Heart left ventricle (tissue), 16 donors: ENCODE measurements at places on chromosomes 4 and X.

DNA sequence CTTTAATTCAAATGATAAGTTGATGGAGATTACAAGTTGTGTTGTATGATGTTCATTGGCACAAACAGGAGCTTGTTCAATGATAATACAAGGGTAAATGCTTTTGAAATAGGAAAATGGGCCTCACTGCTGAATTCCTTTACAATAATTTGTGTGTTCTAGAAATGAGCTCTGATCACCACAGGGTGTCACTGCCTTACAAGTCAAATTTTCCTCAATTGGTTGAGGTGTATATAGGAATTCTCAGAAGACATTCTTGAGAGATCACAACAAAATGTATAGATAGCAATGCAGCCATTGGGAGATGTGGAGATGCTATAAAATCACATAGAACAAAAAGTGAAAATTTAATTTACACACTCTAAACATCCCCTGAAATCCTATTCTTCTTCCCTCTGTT is 49.6 kb downstream of the KLF8 start:
- no peak for DNase-seq

DNA sequence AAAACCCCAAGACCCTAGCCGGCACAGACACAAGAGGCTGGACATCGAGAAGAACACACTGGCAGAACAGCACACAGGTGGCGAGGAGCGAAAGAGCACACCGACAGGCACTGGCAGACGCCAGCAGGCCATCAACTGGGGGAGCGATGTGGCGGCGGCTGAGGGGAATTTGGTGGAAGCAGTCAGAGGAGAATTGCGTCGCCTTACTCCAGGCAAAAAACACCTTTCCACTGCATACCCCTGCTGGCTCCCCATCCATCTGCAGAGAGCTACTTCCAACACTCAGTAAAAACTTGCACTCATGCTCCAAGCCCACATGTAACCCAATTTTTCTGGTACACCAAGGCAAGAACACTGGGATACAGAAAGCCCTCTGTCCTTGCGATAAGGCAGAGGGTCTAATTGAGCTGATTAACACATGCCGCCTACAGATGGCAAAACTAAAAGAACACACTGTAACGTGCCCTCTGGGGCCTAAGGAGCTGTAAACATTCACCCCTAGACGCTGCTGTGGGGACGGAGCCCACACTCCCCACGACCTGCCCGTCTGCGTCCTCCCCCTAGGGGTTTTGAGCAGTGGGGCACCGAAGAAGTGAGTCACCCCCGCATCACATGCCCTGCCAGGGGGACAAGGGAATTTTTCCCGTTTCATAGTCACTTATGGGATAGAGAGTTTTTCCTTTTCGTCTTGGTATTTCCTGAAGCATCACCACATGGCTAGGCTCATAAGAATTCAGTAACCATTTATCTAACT is 262.3 kb downstream of the KCTD8 start:
- no peak for DNase-seq

GRCh38 chrX:45849261-45849862 is 648.7 kb upstream of the DIPK2B start:
- DNase-seq = no peak

- DNase-seq = no peak
Observed at GRCh38 chr4:55215087-55215486, 89.7 kb upstream of the KDR start.

DNA sequence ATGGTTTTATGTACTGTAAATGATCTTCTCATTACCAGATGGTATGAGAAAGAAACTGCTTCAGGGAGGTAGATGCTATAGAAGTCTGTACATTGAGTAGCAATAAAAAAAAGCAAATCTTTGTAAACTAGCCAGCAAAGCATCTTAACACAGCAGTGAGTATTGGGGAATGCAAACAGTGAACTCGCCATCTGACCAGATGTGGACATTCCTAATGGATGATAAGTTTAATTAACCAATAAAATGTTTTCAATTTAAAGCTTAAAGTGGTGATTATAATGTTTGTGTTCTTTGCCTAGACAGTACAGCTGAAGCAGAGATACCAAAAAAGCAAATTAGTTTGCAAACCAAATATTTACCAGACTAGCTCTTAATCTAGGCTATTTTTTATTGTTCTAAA is 1144.2 kb downstream of the FAT4 start:
- DNase-seq = no peak

- DNase-seq = no peak
Observed at GRCh38 chr4:81494031-81494431, 22.3 kb upstream of the RASGEF1B start.
